ENCODE measurements at places on chromosomes 4 and X.

GRCh38 chr4:138085736-138086305 is 156.3 kb downstream of the SLC7A11 start:
- no peak for DNase-seq

DNA sequence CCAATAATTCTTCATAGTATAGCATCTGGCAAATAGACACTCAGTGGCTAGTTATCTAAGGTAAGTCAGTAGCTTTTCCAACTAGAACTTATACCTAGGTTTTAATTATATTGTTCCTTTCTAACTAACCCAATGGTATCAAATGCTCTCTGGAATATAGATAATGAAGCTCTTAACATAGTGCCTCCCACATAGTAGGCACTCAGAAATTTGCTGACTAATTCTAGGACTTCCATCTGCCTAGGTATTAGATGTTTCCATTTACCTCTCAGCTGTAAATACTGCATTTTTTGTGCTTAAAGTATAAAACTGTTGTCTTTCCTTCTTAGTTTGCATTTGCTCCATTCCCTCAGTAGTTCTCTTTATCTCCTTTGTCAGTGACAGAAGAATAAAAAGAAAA is 214.3 kb upstream of the SPRY1 start:
- DNase-seq, result no peak

- no peak for DNase-seq
These were observed 54.2 kb upstream of the GRID2 start for GRCh38 chr4:92249541-92249940.

DNA sequence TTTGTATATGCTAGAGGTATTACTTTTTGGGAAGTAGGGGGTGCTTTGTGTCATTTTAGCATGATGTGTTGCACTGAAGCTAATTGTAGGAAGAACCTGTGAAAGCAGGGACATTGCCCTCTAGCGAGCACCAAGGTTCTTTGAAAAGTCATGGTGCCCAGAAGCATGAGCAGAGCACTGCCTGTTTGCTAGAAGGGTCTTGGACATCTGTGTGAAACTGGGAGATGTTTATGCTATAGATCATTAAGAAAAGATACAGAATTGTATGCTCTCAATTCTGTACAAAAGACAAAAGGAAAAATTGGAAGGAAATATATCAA is 14.7 kb downstream of the GRPR start:
- no peak for DNase-seq

DNA sequence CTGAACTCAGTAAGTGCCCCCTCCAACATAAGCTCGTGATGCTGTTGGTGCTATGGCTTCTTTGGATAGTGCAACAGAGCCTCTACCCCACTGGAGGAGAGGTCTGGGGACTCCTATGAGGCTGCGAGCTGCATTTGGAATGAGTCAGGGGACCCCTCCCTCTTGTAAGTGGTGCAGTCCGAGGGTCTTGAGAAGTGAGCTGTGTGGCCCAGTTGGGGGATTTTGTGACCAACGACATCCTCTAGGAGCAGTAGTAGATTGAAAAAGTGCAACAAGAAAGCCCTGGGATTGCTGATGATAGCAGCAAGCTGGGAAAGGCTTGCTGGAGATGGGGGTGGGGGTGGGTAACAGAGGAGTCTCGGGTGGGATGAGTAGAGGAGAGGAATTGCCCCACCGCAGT is 3.1 kb downstream of the FRMPD3 start:
- DNase-seq, result no peak

DNA sequence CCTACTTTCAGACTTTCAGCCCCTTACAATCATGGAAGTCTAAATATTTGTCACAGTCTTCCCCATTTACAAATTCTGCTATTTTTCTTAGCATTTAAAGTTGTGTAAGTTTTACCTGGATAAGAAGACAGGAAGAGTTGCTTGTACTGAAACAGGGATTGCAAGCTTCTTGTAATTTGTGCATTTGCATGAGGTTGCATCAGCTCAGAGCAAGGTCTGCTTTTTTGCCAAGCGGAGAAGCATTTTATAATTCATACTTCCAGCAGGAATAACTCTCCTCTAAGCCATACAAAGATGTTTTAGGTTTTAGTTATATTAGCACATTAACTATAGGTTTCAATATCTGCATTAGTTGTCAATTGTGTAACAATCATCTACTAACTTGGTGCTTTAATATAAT is 922.0 kb upstream of the PABPC4L start:
- DNase-seq, result no peak

DNA sequence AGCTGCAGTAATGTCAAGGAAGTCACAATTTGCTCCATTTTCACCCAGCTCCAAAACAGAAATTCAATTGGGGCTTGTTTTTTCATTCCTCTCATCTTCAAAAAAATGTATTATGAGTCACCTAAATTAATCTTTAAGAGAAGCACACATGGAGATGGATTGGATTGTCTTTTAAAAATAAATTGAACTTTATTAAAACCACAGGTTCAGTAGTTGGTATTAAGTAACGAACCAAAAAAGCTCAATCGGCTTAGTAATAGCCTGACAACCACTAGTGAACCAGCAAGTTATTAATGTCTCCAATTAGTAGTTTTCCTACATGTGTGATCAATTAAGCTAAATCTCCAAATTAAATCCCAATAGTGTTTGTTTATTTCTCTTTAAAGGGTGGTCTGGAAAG is 283.5 kb upstream of the GIMD1 start:
- DNase-seq, result no peak

- DNase-seq, result no peak
These were observed 125.8 kb downstream of the KIT start for GRCh38 chr4:54783402-54784110.

DNA sequence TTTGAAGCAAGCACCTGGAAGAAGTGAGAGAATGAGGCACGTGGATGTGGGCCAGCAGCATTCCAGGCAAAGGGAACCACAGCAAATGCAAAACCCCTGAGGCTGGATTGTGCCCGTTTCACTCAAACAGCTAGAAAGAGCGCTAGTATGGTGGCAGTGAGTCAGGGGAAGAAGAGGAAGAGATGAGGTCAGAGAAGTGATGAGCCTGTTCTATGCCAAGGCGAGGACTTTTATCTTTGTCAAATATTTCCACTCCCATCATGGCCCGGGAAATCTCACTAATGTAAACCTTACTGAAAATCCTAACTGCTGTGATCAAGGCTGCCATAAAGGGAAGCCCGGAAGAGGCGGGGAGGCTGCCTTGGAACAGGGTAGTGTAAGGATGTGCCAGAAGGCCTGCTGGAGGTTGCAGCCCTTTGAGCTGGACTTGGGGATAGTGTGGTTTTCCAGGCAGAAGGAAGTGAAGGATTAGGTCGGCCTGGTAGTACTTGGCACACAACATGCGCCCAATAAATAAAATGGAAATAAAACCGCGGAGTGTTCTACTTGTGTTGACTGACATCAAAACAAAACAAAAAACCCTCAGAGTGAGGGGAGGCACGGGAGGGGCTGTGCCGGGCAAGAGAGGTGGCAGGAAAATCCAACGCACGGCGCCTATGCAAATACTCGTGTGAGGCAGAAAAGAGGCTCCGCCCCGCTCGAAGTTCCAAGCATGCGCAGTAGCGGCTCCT is 1.2 kb upstream of the CDK16 start:
- DNase-seq, result no peak

DNA sequence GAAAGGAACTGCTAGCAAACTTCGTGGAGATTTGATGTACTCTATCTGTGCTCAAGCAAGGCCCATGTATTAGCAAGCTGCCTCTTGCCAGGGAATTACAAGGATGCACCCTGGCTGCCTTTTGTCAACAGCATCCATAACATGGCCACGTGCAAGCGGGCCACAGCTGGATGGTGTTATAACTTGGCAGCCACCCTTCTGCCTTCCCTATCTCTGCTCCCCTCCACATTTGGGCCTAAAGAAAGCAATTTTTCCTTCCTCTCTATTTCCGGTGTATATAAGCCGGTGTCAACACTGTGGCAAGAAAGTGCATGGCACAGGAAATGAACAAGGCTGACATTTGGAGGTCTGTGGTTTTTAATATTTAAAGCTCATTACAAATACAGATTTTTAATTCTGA is 94.8 kb downstream of the CLNK start:
- no peak for DNase-seq

- no peak for DNase-seq
These were observed 39.2 kb downstream of the TRIM2 start for GRCh38 chr4:153243468-153243867.

DNA sequence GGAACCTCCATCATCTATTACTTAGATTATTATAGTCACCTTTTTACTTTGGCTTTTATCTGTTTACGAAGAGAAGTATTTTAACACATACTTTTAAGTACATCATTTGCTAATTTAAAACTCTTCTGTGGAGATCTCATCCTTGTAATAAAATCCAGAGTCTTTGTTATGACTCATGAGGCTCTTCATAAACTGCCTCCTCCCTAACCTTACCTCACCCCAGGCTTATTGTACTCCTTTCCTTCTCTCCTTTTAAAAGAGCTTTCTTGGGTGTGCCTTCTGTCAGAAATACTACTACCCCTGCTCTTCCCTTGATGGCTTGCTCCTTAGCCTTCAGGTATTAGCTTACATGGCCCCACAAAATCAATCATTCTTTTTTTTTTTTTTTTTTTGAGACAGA is 6.6 kb downstream of the ARL9 start:
- no peak for DNase-seq

GRCh38 chr4:8296491-8296890 is 26.9 kb downstream of the HTRA3 start:
- no peak for DNase-seq

DNA sequence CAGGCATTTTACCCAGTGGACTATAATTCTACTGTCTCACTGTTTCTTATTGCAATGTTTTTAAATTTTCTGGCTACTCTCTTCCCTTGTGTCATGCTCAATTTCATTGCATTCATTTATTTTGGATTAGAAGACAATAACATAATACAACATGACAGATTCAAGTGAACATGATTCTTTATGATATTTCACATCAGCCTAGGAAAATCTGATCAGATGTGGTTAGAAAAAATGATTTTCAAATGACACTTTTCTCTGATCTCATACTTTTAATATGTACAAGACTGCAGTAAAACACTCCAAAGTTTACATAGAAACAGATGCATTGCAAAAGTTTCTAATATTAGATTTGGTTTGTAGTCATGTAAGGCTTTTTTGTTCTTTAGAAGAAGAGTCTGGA is 586.0 kb downstream of the ACTRT1 start:
- no peak for DNase-seq

- no peak for DNase-seq
These were observed 31.0 kb downstream of the RPS6KA3 start for GRCh38 chrX:20235755-20236154.

DNA sequence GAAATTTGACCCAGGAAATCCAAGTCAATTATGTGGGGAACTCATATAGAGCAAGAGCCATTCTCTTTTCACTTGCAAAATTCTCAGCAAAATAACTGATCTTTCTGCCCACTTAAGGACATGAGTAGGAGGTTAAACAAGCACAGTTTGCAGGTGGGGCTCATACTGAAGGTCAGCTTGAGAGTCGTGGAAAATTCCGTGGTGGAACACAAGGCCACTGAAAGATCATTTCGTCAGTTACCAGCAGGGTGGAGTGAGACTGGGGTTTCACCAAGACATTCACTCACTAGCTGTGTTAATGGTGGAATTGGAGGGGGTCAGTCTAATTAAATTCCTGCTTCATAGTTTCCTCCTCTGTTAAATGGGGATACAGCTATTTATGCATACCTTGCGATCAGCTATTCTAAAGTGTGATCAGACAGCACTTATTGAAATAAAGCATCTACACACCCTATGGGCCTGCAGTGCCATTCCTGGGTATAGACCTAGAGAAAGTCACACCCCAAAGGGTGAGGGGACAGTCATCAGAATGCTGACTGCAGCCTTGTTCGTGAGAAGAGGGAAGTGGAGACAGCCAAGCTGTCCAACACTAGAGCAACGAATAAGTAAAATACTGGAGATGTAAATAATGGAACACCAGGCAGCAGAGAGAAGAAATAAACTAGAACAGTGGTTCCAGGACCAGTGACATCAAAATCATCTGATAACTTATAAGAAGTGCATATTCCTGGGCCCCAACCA is 42.7 kb upstream of the CLNK start:
- DNase-seq, result no peak

DNA sequence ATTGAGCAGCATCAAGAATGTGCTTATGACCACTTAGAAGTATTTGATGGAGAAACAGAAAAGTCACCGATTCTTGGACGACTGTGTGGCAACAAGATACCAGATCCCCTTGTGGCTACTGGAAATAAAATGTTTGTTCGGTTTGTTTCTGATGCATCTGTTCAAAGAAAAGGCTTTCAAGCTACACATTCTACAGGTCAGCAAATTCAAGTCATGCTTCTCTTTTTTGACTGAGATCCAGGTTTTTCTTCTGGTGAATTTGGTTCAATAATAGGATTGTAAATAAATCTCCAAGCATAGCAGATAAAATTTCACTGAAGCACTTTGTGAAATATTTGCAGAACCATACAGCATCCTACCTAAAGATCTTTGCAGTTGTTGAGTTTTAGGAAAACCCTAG is 218.1 kb downstream of the TLL1 start:
- DNase-seq, result no peak

- DNase-seq, result no peak
These were observed 203.6 kb downstream of the LDB2 start for GRCh38 chr4:16694884-16695276.

DNA sequence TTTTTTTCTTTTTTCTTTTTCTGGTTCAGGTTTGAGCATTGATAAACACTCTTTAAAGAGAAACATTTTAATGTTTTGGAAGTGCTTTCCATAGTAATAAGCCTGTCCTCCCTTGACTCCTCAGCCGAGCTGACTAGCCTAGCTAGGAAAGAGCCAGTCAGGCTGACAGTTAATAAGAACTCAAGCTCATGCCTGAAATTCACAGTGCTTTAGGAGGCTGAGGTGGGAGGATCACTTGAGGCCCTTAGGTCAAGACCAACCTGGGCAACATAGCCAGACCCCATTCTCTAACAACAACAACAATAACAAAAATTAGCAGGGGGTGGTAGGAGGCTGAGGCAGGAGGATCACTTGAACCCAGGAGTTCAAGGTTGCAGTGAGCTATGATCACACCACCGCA is 53.4 kb upstream of the ZCCHC13 start:
- no peak for DNase-seq

DNA sequence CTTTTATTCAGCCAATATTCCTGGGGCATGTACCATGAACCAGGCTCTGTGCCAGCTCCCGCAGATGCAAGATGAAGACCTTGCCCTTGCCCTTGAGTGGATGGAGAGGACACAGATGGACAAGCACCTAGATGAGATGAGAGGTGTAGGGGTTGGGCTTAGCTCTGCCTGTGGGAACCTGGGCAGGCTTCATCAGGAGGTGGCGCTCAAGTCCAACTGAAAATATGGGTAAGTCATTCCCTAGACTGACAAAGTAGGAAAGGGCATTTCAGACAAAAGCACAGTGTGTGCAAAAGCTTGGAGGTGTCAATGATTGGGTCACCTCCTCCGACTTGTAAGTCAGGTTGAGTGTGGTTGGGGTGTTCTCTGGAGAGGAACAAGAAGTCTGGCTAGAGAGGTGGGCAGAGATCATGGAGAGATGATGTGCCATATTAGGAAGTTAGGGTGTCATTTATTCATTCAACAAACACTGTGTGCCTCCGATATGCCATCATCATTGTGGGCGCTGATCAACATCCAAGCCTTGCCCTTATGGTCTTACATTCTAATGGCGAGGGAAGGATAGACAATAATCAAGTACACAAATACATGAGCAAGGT is 64.6 kb downstream of the ANAPC4 start:
- no peak for DNase-seq
